ENCODE measurements at places on chromosomes 1 and 21. TPM values are rescaled to one million over a fixed set of nuclear protein-coding genes. Genes with fewer than 3 reads are reported as not detected.

Gene TMEM79
- total RNA-seq, result 3.6 TPM

Gene CFAP141
- not detected for total RNA-seq

Gene CD101
- not detected for total RNA-seq

Gene LCE1C
- not detected for total RNA-seq

Gene MAP1LC3C
- total RNA-seq, result 0.66 TPM

Gene KCNT2
- total RNA-seq, result 8.1 TPM

Gene HSD3B1
- not detected for total RNA-seq

Gene TRIM45
- 4.6 TPM for total RNA-seq

Gene SPRR1B
- total RNA-seq, result not detected

Gene BLACAT1
- not detected for total RNA-seq

Gene PBX1
- 39.8 TPM for total RNA-seq

DNA sequence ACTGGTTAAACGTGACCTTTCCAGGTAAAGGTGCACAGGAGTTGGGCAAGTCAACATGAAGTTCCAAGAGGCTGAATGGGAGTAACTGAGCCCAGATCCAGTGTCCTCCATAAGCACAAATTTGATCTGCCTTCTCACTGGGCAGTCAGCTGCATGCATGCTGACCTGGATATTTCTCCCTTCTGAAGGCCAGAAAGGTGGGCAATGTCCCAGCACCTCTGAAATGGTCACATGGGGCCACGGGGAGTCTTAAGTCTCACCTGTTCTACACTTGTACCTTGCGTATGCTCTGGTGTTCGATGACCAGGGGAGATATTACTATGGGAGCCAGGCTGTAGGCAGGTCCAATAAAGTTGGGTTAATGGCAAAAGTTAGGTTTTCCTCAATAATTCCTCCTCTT lies 240.2 kb downstream of the SIPA1L2 start:
- DNase-seq, result no peak

- DNase-seq, result peak; percentile 37
Observed at GRCh38 chr1:20430355-20431175, 55.4 kb downstream of the CAMK2N1 start.

- peak; percentile 10 for DNase-seq
Observed at GRCh38 chr1:70256664-70257063, 35.5 kb downstream of the SRSF11 start.

- no peak for DNase-seq
Observed at GRCh38 chr1:4367230-4367777, 287.1 kb upstream of the AJAP1 start.

DNA sequence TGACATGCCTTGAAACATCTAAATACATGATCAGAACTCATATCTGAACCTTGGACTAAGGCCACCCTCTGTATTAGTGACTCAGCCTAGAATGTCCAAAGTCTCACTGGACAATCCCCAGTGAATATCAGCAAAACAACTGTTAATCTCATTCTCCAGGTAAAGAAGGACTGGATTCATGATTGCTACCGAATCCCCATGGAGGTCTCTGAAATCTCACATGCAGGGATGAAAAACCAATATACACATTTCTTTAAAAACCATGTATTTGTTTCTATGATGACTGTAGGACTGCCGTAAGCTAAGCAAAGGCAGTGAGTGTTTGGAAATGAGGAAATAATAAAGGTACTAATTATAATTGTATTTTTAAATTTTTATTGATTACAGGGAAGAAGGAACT lies at the start of gene OR2L3:
TSS of gene OR2L3 (plus strand) at position 301 of the 400 bp plus-strand sequence. CDS start 13,846 bp downstream, outside the sequence.
- DNase-seq, result no peak

DNA sequence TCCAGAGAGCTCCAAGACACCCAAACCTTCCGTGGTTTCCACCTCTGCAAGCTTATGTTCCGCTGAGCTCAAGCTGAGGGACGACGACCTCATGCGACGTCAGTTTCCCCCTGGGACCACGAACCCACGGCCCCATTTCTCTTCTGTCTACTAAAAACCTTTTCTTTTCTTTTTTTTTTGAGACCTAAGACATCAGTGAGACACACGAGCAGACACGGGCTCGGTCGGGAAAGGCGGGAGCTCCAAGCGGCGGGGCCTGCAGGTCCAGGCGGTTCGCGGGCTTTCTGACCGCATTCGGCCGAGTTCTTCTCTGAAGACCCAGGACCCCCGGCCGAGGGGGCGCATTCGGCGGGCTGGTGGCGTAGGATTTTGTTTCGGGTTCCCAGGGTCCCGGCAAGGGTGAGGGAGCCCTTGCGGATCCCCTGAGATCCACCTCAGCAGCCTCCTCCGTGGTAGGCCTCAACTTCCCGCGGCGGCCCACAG lies 402 bp downstream of the C21orf58 start:
- DNase-seq, result no peak

DNA sequence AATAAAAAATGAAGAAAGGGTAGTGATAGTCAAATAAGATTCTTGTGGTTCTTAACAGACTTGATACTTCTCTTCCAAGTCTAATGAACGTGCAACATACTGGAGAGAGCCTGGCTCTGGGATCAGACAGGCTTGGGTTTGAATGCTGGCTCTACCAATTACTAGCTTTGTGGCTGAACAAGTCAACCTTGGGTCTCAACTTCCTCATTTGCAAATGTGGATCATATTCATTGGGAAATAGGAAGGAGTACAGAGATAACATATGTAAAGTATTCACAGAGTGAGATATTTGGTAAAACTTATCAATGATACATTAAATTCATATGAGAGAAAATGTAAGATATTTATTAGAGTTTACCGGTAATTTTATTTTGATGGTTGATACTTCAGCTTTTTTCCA lies 2.0 kb downstream of the EDEM3 start:
- DNase-seq, result no peak

- peak; percentile 87 for DNase-seq
Observed at GRCh38 chr1:230191079-230191804, 124.2 kb downstream of the GALNT2 start.

DNA sequence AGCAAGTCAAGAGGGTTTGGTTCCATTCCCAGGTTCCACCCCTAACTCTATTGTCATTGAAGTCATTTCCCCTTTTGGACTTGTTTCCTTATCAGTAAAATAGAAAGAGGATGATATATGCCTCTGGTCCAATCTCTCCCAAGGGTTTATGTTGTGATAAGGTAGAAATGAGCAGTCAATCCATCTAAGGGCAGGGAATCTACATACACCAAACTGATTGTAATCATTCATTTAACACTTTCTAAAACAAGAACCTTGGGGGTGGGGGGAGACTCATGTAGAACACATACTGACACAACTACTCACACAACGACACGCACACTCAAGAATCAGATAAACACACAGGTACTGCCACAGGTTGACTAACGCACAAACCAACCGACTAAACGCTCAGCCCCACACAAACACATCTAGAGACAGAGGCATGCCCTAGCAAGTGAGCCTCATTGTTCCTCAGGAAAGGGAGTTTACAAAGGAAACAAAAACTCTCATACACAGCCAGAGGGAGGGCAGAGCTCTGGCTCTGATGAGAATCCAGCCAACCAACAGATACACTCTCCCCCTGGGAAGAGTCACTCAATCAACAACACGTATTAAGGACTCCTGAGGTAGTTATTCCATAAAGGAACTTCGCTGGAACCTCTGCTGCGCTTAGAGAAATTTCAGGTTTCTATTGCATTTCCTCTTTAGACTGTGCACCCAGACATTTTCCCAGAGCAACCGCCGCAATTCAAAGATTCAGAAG lies 1.0 kb downstream of the F11R start:
- DNase-seq, result no peak

DNA sequence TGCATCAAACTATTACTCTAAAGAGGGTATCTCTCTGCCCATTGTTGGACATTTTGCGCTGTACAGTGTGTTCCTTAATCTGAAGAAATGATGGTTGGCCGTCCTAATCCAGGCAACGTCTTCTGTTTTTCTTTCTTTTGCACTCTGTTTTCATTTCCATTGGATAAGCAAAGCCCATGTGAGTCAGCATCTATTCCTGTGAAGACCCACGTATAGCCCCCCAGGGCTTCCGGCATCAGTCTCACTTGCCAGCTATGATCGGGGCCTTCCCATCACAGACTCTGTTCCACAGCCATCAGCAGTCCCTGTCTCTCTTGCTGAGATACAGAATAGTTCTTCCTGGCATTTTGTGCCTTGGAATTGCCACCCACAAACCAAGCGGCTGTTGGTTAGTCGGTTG lies 29.2 kb upstream of the BRDT start:
- no peak for DNase-seq

DNA sequence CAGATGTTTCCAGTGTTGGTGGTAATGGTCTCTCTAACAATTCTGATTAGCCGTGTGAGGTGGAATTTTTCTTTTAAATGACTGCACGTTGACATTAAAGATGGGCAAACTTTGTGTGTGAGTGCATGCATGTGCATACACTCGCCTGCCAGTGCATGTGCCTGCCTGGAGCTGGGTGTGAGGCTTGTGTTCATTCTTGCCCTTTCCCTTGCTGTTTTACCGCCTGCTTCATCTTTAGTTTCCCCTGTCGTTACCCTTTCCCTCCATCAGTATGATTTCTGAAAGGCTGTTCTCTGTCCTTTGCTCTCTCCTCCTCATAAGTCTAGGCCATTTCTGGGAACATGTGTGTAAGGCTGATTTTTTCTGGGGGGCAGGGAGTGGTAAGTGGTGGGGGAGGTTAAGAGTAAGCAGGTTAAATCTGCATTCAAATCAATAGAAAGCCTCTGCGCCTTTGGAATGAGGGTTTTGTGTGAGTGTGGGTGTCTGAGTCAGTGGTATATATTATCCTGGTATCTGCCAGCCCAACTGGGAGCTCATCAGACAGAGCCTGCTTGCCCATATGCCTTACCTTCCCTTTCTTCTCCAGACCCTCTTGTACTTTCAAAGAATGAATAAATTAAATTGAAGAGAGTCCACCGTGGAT lies 112.5 kb downstream of the PBX1 start:
- peak; percentile 47 for DNase-seq

- peak; percentile 15 for DNase-seq
Observed at GRCh38 chr1:169161496-169162194, 55.2 kb downstream of the ATP1B1 start.
